Renal cortical epithelial cell (primary cell): ENCODE measurements at places on chromosomes 7 and 10.

DNA sequence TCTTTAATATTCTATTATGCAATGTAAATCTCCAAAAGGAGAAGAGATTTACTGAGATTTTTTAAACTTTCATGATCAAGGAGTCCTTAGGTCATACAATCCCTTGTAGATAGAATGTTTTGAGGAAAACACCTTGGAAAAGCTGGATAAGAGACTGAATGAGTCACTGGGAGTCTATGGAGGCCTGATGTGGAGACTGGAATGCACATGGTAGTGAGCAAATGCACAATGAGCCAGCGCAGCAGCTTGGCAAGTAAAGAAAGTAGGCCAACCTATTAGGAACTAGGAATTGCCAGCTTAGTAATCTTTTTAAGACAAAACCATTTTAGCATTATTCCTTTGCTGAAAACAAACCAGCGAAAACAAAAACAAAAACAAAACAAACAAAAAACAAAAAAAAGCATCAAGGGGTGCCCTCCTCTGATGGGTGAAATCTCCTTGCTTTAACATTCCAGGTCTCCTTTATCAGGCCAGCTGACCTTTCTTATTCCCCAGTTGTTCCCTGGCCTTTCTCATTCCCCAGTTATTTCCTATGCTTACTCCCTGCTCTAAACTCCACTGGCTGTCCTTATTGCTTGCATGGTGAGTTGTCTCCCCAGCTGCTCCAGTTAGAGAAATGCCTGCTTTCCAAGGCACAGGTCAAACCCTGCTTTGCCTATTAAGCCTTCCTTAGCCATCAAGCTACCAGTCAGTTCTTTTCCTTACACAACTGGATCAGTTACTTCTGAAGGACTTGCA, 135.8 kb downstream of the PLCE1 start:
- peak; percentile 13 for DNase-seq

DNA sequence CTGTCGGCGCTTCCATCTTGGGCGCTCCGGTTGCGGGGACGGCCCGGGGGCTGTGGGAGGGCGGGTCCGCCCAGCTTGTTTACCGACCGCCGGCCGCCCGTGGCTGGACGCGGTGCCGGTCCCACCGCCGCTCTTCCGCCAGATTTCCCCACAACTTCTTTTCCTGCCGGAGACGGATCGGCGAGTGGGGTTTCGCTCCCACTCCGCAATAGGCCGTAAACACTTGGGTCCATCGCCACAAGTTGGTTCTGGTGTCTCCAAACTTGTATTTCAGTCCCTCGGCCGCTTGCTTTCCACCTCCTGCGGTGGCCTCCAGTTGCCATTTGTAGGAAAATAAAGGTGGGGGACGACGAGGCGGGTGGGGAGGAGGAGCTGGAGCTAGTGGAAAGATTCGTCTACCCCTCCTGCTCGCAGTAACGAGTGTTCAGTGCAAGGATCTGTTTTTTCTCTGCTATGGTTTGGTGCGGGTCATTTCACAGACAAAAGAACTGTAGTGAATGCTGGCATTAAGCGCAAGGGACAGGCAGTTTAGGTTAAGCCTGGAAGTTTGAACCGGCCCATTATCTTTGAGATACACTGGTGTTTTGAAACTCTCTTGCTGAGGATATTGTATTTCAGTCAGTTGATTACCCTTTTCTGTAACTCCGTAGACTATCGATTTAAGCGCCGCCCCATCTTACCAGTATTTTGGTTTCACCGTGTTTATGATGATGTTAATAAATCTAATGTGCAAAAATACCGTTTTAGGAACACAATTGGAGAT, 24.3 kb upstream of the ZRANB1 start:
- DNase-seq, result peak; percentile 41

GRCh38 chr10:114761205-114762193, 60.1 kb upstream of the FHIP2A start:
- no peak for DNase-seq

DNA sequence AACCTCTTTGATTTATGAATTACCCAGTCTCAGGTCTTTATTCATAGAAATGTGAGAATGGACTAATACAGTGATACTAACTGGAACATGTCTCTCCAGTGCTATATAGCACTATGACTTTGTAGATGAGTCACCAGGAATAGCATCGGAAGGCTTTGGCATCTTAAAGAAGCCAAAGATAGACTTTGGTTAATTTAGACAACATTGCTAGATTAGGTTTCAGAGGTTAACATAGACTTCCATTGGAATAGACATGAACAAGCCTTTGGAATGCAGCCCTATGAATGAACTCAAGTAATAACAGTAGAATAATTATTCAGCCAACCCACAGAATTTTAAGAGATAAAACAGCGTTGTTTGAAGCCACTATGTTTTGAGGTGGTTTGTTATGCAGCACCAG, 169.2 kb downstream of the HGF start:
- no peak for DNase-seq

DNA sequence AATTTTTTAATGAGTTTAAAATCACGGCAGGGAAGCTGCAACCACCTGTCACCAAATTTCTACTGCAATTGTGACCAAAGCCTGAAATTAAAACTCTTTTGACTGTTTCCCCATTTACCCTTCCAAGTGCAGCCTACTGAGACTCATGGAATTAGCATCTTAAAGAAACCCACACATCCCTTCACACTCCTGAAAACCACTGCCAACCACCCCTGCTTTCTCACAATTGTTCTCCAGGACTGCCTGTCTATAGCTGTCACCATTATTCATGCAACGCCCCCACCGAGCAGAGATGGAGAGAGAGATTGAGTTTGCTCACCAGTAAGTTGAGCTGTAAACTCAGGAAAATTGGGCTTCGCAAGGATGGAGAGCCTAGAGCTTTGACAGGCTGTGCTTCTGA, 383.8 kb upstream of the SORCS1 start:
- DNase-seq, result peak; percentile 29

- DNase-seq, result no peak
Observed at GRCh38 chr10:49303711-49304110, 4.7 kb downstream of the C10orf71 start.

- peak; percentile 11 for DNase-seq
Observed at GRCh38 chr7:7428806-7429205, 106.9 kb downstream of the COL28A1 start.

GRCh38 chr7:158157460-158157859, 430.2 kb downstream of the PTPRN2 start:
- no peak for DNase-seq

- DNase-seq, result no peak
Observed at GRCh38 chr10:13670311-13670710, 83.5 kb downstream of the PRPF18 start.
